ENCODE measurements at places on chromosomes 1 and 21. TPM values are rescaled to one million over a fixed set of nuclear protein-coding genes. Genes with fewer than 3 reads are reported as not detected.

DNA sequence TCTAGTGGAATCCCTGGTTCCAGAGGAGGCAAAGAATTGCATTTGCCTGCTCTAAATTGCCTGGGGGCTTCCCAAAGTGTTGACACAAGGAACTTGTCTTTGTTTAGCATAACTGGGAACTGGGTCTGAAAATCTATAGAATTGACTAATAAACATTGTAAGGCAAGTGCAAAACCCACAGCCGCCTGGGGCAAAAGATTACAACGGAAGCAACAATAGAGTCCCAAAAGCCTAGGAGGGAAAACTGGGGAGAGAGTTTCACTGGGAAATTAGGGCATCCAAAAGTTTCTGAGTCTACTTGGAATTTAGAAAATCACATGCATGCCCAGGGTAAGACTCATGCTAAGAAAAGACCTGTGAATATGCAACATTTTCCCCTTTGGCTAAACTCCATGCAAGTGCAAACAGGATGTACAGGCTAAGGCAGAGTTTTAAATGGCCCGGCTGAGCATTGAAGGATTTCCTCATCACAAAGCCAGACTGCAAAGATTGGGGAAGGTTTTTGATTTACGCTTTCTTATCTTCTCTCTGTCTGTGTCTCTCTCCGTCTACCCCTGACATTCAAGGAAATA is 725.3 kb upstream of the NCAM2 start:
- H3K4me1 ChIP-seq, result peaks cover 2% of the 10 kb centered on the region
- no peak for DNase-seq
- no peak overlapping the region for H3K4me3 ChIP-seq
- no peak overlapping the region for H3K27ac ChIP-seq

DNA sequence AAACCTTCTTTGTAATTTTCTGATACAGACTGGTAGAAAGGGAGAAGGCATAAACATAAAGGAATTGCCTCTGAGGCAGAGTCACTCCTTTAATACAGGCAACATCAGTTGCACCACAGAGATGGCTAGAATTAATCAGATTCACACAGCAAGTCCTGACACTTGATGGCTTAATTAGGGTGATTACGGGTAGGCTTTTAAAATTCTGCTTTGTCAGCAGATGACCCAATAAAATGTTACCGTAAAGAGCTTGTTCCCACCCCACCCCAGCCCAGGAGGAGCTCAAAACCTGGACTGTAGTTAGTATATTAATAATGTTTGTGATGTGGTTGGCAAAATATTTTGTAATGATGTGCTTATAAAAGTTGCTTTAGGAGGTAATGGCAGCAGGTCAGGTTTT is 9.3 kb upstream of the BTG3 start:
- no peak overlapping the region for H3K27ac ChIP-seq
- no peaks in the 10 kb centered on the region for H3K27me3 ChIP-seq
- DNase-seq, result no peak
- H3K36me3 ChIP-seq, result no peaks in the 10 kb centered on the region
- no peaks in the 10 kb centered on the region for H3K4me1 ChIP-seq

Gene PAPPA2
- 0.33 TPM for total RNA-seq

DNA sequence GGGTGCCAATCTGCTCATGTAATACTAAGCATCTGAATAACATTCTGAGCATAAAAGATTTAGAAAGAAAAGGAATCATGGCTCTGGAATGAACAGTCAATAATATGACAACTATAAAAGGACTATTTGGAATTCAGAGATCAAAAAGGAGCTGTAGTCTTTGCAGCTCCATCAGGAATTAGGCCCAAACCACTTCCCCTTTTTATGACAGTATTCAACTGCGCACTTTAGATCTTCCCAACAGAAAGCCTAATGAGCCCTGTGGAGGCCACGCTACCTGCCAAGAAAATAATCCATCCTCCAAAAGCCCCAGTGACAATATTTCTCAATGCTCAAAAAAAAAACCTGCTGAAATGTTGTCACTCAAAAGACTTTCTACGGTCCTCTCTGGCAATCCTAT is 163.2 kb downstream of the SNX7 start:
- peaks cover 3% of the 10 kb centered on the region for H3K27me3 ChIP-seq
- no peaks in the 10 kb centered on the region for H3K4me1 ChIP-seq

- peaks cover 3% of the 10 kb centered on the region for H3K27me3 ChIP-seq
- H3K27ac ChIP-seq, result no peak overlapping the region
- no peaks in the 10 kb centered on the region for H3K36me3 ChIP-seq
Observed at GRCh38 chr1:23581219-23581618, 21.9 kb upstream of the ID3 start.

DNA sequence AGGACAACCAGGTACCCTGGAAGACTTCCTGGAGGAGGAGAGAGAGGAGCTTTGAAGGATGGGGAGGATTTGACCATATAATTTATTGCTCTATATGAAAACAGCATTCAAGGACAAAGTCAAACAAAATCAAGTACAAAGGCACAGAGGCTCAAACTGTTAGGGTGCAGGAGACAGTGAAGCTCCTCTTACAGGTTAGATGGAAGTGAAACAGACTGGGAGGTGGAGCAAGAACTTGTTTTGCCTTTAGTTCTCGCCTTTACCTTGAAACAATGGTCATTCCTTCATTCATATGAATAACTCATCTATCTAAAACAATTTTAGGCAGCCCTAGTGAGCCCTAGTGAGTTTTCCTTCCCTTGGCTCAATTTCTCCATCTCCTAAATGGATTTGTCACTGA is 199.6 kb downstream of the HIVEP3 start:
- H3K27me3 ChIP-seq, result peaks cover 6% of the 10 kb centered on the region
- DNase-seq, result no peak
- H3K36me3 ChIP-seq, result no peaks in the 10 kb centered on the region
- H3K4me1 ChIP-seq, result peaks cover 20% of the 10 kb centered on the region
- no peak overlapping the region for H3K27ac ChIP-seq

All from endothelial cell (in vitro differentiated cells).